Activated CD8-positive, alpha-beta memory T cell treated with anti-CD3 and anti-CD28 coated beads for 1 hour (primary cell): ENCODE measurements at places on chromosomes 4 and X.

DNA sequence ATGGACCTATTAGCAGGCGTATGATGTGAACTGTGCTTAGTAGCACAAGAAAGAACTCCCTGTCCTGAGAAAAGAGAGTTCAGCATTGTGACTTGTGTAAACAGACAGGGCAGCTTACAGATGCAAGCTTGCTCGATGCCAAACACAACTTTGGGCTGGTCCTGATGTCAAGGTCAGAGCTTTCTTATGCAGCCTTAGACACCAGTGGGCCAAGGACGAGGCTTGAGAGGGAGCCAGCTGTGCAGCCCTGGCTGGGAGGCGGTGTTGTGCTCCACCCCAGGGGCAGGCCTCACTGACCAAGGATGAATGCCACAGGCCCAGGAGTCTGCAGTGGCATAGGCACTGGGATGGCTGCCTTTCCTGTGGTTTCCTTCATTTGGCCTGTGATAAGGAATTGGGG is 35.4 kb downstream of the JADE1 start:
- no peak for DNase-seq

- no peak for DNase-seq
These were observed 492.1 kb downstream of the INPP4B start for GRCh38 chr4:142354041-142354440.

GRCh38 chrX:43096830-43097229 is 318.9 kb upstream of the PPP1R2C start:
- DNase-seq = no peak

DNA sequence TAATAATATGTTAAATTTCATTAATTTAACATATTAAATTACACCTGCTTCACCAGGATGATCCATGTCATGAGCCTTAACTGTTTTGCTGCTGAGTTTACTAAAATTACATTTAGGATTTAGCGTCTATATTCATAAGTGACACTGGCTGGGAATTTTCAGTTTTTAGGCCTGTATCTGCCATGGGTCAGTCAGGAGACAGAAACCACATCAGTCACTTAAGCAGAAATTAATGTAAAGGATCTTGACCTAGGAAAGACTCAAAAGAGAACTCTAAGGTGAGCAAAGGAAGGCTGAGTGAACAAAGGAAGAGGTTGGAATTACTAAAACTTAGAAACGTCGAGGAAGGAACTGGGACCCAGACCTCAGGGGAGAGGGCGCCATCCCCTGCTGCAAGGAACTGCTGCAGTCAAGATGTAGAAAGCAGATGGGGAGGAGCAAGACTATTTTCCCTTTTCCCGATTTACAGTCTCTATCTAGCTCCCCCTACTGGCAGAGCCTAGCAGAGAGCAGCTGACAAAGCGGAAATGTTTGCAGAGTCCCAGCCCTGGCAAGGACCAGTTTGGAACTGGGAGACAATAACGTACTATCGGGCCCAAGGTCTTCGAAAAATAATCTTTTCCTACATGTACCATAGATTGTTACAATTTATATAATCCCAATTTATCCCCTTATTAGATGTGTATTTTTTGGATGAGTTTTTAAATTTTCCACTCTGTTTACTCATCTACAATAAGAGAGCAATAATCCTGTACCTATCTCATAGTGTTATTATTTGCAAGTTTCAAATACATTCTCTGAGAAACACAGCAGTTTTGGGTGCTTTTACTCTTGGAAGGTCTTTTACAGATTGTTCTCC is 22.6 kb upstream of the RBBP7 start:
- no peak for DNase-seq

DNA sequence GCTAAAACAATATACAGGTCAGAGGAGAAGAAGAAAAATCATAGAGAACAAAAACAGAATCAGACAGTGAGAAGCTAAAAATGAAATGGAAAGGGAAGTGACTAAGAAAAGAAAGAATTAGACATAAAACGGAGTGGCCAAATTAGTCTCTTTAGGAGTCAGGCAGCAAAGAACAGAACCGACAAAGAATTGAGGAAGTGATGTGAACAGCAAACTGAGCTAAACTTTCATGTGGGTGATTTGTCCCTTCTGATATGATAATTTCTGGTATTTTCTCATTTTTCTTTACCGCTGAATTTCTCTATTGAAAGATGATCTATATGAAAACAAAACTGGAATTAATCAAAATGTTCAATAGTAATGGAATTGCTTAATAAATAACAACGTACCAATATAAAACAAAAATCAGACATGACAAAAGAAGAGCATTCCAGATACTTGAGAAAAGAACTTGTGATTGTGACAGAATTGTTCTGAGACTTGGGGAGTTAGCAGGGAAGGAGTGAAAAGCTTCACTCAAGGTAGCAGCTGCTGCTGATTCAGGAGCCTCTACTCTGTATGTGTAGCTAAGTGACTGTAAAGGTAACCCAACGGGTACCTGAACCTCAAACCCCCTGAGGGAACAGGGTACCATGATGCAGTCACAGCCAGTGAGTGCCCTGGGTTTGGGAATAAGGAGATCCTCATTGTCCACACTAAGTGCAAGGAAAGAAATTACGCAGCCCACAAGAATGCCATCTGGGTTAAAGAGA is 8.8 kb downstream of the TAPT1 start:
- no peak for DNase-seq

GRCh38 chrX:101232316-101232715 is 12.7 kb downstream of the DRP2 start:
- no peak for DNase-seq

- no peak for DNase-seq
These were observed 11.4 kb upstream of the ARSJ start for GRCh38 chr4:113990886-113991285.

- no peak for DNase-seq
These were observed 67.9 kb upstream of the TBL1X start for GRCh38 chrX:9396930-9397329.

DNA sequence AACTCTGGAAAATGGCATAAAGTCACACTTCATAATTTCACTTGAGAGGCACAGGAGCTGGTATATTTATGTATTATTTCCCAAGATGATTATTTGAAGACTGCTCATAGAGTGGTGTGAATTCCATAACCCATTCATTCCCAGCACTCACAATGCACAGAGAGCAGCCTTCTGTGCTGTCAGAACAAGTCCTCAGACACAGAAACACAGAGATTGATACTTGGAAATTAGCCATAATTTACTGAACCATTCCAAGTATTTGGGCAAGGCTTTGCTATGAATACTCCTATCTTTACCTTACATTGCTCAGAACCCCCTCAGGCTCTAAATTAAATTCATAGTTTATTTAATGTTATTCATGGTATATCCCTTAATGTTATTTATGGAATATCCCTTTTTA is 53.6 kb downstream of the PABPC4L start:
- DNase-seq = no peak

DNA sequence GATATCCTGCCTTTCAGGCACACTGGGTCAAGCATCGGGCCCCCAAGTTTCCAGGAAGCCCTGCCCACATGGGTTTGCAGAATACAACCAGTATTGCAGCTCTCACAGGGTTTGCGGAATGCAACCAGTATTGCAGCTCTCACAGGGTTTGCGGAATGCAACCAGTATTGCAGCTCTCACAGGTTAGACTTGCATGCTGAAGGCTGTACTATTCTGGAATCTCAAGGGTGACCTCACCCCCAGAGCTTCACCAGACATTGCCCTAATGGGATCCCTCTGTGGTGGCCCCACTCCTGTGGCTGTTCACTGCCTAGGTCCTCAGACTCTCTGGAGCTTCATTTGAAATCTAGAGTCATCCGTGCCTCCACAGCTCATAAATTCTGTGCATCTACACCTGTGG is 640.7 kb upstream of the ATOH1 start:
- no peak for DNase-seq

GRCh38 chrX:150482537-150483206 is 85.7 kb upstream of the MTM1 start:
- DNase-seq = no peak

DNA sequence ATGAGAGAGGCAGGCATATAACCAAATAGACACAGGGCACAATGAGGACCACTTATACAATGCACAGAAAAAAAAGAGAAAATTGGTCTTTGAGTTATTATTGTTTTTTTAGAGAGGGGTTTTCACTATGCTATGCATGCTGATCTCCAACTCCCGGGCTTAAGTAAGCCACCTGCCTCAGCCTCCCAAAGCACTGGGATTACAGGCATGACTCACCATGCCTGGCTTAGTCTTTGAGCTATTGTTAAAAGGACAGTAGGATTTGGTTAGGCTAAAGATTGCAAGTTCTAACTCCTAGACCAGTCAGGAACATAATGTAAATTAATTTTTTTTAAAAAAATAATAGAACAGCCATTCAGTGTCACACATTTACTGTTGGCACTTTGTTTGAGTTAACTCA is 340.1 kb downstream of the GPAT3 start:
- DNase-seq = no peak

- peak; percentile 77 for DNase-seq
These were observed 57.7 kb downstream of the WFS1 start for GRCh38 chr4:6327220-6327917.

GRCh38 chr4:62344474-62344873 is 1144.3 kb downstream of the ADGRL3 start:
- DNase-seq = no peak

DNA sequence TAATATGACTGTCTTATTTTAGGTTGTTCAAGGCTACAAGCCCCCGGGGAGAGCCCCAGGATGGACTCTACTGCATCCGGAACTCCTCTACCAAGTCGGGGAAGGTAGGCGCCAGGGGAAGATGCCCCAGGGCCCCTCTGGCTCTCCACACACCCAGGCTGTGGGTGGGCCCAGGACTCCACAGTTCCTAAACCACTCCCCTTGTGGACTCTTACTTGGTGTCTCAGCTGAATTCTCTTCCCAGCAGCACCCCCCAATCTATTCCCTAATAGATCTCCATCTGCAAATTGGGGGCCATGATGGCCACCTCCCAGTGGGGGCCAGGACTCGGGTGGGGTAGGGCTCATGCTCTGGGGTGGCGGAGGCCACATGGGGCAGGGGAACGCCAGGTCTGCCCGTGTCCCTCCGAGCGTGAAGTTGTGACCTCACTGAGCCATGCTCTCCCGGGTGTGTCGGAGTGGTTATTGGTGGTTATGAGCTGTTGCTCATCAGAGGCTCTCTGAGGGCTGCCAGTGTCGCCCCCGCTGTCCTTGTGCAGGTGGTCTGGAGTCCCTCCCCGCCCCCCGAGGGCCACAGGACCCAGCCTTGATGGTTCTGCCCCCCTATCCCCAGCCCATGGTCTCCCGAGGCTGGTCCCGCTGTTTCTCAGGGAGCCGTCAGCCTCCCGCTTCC is 11.2 kb upstream of the ADD1 start:
- no peak for DNase-seq

DNA sequence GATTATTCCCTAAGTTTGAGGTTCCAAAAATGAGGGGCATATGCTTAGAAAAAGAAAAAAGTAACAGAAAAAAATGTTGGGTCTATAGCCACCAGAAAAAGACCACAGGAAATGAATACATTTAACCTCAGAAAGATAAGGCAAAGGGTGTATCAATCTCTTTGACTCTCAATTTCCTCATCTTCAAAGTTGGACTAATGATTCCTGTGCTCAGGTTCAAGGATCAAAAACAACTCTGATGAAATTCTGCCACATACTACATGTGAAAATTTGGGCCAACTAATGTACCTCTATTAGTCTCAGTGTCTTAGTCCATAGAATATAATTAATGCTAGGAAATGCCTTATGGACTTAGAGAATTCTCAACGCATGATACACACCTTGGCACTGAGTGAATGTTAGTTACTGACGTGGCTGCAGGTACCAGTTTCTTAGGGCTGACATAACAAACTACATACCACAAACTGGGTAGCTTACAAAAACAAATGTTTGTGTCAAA is 257.7 kb downstream of the ANKRD50 start:
- DNase-seq = no peak

DNA sequence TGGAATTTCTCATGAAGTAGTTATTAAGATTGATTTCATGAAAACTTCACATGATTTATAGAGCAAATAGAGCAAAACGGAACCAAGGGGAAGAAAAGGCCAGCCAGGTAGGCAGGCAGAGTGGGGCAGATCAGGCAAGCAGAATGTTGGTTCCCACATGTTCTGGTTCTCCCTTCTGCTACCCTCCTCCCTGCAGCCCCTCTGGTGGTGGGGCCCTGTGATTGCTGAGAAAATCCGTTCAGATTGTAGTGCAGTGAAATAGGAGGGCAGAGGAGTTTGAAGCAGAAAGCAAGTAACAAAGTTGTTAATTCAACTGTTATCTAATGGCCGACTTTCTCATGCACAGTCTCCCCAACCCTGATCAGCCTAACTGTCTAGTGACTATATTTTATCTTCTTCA is 185.3 kb downstream of the MID1IP1 start:
- DNase-seq = no peak

DNA sequence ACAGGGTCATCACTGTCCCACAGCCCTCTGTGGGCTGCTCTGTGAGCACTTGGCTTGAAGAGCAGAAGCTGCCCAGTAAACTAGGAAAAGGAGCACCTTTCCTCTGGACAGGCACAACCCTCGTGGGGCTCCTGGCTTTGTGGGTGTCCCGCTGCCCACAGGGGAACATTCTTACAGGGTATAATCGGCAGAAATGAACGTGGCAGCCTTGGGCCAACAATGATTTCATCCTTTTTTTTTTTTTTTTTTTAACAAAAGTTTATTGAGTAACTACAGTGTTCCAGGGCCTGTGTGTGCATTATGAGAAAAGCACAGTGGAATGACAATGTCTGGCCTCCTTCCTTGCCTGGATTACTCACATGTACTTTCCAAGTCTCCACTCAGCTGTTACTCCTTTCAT is 197.2 kb downstream of the PDGFC start:
- DNase-seq = no peak

- no peak for DNase-seq
These were observed 78.9 kb downstream of the NSUN7 start for GRCh38 chr4:40828661-40829060.

- DNase-seq = no peak
These were observed 46.8 kb downstream of the WDR44 start for GRCh38 chrX:118392716-118393115.
